NCI-H774 (cell line): ENCODE measurements at places on chromosomes 4 and X.

GRCh38 chr4:61309616-61310015 is 109.5 kb downstream of the ADGRL3 start:
- no peak for DNase-seq

- DNase-seq: no peak
Observed at GRCh38 chr4:62156205-62156604, 956.1 kb downstream of the ADGRL3 start.

DNA sequence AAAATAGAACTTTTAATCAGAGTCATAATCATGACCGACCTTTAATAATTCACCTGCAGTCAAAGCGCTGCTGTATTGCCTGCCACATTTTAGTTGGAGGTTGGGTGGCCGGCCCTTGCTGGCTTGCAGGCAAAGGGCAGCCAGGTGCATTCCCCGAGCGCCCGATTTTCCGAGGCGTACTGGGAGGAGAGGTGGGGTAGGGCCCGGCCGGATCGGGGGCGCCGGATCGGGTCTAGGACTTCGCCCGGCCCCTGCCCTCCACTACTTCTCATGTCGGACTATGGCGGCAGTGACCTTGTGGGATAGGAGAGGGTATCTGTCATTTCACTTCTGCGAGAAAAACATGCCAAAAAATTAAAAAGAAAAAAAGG is 2.5 kb upstream of the RS1 start:
- no peak for DNase-seq

DNA sequence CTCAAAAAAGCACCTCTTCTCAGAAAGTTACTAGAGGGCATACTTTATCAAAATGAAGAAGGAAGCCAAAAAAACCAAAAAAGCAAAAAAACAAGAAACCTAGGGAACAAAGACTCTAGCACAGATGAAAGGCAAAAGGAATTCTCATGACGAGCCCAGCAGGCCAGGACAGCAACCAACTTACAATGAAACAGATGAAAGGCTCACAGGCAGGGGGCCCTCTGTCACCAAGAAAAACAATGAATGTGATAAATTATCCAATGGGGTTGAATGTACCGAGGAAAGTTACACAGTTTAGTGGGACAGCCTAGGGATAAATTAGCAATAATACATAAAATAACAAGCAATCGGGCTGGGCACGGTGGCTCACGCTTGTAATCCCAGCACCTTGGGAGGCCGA is 79.0 kb downstream of the GPR82 start:
- no peak for DNase-seq

DNA sequence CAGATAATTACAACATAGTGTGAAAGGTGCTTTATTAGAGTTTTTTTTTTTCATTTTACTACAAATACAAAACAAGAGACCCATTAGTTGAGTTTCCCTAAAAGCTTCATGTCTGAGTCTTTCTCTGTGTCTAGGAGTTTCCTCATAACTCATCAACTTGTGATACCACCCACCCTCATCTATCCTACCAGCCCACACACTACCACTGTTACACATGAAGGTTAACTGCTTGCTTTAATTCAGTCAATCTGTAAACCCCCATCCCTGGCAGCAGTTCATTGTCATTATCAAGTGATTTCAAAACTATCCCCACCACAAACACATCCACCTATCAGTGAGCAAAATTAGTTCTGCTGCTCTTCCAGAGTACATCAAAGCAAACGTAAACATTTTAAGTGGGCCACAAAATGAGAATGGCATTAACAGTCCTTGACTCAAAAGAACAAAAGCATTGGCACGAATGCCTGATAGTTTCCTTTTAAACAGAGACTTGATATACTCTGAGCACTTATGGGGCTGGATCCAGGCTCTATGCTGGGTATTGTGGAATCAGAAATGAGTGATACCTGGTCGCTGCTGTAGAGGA is 331.6 kb upstream of the FAM241A start:
- DNase-seq: no peak

GRCh38 chr4:4390515-4391240 is 3.8 kb downstream of the NSG1 start:
- no peak for DNase-seq

DNA sequence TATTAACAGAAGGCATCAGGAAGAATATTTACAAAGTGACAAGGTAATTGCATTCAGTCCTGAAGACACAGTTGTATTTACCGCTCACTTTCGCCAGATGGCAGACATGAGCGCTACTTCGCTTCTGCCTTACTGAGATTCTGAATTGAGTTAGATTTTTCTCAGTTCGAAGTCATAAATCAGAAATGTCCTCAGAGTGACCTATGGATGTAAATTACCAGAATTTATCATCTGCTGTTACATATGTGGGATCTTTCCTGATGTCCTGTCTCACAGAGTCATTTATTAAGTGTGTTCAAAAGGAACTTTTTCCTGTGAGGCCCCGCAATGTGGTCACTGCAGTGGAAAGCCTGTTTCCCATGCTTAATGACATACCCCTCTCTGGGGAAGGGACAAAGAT is 97.3 kb upstream of the DCLK2 start:
- DNase-seq: no peak
